Hematopoietic multipotent progenitor cell treated with erythropoietin and hydrocortisone succinate and interleukin-3 and kit ligand, for 6 days (in vitro differentiated cells): ENCODE measurements at places on chromosomes 6 and 20.

DNA sequence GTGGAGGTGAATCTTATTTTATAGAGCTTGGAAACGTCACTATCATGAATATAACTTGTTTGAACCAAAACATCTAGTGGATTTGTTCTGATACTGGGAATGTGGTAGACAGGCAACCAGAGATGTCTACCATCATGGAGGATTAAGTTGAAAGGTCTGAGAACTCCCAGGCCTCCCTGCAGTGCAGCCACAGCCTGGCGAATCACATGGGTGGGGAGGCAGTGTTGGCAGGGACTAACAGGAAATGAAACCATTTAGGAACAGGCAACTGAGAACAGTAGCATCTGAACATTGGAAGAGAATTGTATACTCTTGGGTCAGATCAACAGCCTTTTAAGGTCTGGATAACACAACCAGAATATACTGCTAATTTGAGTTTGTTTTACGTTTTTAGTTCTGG is 22.3 kb upstream of the CEP162 start:
- no peak for DNase-seq

GRCh38 chr6:44477293-44477894 is 89.9 kb downstream of the CDC5L start:
- peak; percentile 40 for DNase-seq

- peak; percentile 25 for DNase-seq
These were observed 2.8 kb upstream of the RAB23 start for GRCh38 chr6:57224769-57225515.

GRCh38 chr20:62515826-62516225 is 40.0 kb upstream of the GATA5 start:
- DNase-seq: no peak

- DNase-seq: peak; percentile 11
These were observed 1075.6 kb upstream of the GJE1 start for GRCh38 chr6:141056945-141057625.

DNA sequence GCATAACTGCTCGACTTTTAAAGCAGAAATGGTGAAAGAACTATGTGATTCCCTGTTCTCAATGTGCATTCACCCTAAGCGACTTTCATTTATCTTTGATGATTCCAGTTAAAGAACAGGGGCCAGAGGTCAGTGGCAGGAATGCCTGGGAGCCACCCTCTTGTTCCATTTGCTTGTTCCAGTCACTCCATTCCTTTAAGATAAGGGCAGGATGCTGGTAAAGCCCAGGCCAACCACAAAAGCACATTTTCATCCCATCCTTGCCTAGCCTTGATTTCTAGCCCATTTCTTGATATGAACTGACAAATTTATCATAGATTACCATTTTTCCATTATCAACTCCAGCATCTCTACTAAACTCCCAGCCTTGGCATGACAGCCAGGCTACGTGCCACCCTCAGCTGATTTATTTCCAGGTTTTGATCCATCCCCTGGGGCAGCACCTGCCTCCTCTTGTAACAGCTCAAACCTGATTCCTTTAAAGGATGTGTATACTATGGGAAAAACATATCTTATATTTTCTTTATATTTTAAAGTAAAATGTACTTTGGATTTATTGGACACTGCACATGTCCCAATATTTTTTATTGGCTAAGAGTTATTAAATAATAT is 19.2 kb downstream of the HMGN3 start:
- no peak for DNase-seq

DNA sequence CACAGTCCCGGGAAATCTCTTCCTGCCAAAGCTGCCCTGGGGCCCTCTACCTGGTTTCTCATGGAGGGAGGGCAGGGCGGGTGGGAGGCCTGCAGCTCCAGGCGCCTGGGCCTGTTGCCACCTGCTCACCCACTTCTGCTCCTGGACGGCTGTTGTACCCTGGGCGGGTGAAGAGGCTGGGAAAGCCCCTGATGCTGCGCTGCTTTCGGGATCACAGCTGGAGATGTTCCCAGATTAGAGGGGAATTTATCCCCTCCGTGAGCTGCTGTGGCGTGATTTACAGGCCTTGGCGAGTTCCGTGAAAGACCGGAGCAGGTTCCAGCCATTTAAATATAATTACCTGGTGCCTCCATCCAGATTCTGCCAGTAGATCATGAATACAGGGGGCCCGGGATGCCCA is 12.3 kb upstream of the VSTM2L start:
- no peak for DNase-seq

DNA sequence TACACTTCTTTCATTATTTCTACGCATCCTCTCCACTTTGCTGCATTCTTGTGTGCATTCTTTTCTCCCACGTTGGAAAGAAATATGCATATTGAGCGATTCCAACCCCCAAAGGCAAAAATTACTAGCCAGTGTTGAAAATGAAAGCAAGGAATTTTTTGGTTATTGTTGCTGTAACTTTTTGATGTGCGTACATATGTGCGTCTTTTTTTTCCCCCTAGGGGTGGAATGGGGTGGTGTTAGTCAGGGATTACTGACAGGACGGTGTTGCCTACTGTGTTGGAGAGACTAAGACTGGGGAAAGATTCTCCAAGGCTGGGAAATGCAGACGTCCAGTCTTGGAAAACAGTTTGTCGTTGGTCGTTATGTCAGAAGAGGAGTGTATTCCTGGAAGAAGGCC is 44.2 kb upstream of the ESR1 start:
- no peak for DNase-seq

- DNase-seq: no peak
These were observed 11.8 kb downstream of the ADTRP start for GRCh38 chr6:11766589-11767450.

DNA sequence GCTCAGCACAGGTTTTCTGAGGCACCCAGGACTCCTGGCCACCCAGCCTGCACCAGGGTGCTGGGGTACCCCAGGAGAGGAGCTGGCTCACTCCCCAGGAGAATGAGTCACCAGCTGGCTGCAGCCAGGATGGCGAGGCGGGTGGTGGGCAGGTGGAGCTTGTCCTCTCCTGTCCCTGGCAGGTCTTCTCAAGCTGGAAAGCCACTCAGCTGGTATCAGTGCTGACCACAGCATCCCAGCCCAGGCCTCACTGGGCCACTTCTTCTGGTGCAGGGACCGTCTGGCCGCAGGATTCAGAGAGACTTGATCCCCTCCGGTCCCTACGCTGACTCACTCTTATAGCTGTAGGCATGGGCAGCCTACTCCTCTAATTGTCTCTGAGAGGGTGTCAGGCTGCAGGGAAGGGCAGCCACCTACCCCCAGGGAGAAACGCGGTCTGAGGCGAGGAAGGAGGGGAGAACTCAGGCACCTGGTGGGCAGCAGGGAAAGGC is 22.2 kb downstream of the TFEB start:
- no peak for DNase-seq

GRCh38 chr20:63073738-63074065 is 66.9 kb upstream of the BHLHE23 start:
- no peak for DNase-seq

DNA sequence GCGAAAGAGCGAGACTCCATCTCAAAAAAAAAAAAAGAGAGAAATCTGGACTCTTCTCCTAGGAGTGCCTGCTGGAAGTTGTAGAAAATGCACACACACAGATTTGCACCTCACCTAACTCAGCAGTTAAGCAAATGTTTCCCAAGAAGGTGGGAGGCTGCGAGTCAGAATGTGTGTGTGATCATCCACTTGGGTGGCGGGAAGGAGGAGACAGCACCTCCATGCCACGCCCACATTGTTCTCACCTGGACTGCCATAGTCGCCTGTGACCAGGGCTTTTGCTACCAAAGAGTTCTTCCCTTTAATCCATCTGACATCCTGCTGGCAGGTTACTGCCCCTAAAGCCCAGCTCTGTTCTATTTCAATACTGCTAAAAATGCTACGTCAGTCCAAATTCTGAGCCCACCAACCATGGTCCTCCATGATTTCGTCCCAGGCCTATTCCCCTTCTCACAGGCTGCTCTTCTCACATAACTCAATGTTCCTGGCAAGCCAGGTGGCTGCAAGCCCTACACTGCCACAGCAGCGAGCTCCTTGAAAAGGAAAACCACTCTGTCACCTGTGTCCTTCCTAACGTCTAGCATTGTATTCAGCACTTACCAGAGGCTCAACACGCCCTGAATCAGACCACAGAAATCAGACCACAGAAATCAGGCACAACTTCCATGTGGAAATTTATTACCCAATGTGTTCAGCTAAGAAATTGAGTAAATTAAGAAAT is 77.5 kb downstream of the PSMG4 start:
- no peak for DNase-seq

- DNase-seq: no peak
These were observed 529.3 kb downstream of the KIF16B start for GRCh38 chr20:16043931-16044330.

DNA sequence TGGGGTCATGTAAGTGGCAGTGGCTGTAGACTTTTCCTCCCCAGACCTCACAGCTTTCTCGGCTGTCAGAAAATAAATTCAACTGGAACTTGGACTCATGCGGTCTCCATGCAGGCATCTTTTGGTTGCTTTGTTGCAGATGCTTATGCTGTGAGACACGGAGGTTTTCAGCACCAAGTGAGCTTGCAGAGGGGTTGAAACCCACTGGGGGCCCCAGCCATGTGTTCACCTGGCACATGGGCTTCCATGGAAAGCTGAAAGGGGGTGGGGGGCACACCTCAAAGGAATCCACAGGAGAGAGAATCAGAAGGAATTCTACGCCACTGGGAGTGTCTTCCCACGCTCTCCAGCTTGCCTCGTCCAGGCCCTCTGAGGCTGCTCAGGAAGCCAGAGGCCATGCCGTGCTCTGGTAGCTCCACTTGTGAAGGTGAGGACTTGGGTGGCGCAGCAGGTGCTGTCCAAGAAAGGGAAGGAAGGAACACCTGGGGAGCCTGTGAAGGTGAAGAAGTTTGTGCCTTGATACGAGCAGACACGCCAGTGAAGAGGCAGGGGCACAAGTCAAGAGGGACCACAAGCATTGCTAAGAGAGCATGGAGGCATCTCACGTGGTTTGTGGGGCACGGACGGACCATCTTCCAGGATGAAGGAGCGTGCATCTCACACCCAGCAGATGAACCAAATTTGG is 134.3 kb upstream of the PMEPA1 start:
- no peak for DNase-seq

- DNase-seq: no peak
These were observed 41.7 kb upstream of the RGS17 start for GRCh38 chr6:153172815-153173214.

DNA sequence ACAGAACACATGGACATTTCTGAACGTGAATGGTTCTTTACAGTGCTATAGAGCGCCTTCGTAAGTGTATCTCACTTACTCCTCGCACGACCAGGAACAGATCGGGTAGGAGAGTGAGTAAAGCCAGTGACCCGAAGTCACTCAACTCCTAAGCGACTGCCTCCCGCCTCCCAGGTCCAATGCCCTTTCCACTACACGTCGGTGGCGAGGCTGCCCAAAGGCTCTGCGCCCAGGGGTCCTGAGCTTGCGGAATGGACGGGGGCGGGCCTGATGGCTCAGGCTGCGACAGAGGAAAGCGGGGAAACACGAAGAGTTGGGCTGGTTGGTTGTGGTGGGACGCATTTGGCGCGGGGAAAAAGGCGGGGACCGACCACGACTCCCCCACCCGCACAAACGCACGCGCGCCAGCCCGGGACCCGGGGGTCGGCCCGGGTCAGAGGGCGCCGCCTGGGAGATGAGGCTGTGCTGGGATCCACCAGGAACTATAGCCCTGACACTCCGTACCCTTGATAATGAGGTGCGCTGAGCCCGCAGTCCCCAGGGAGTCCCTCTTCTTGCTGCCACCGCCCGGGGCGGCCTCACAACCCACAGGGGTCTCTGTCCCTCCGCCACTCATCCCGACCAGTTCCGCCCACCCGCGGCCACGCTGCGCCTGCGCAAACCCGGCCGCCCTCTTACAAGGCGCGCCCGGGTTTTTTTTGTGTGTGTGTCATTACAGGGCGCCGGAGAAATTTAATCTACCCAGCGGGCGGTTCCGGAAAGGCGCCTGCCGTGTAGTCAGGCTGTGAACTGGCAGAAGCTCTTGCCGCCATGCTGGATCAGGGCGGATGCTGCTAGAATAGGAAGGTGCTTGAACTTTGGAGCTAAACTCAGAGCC is at the start of gene BLOC1S5:
Gene BLOC1S5, minus strand, starts transcription at position 629 of the 877 bp plus-strand sequence. Its CDS starts 13 bp downstream, at position 616.
- peak; percentile 100 for DNase-seq

GRCh38 chr6:3698021-3698420 is 53.5 kb downstream of the PXDC1 start:
- no peak for DNase-seq

- DNase-seq: no peak
These were observed 320.8 kb downstream of the TAF4 start for GRCh38 chr20:61744691-61745396.

- no peak for DNase-seq
These were observed 125.9 kb upstream of the MLIP start for GRCh38 chr6:53985366-53985765.
